ENCODE measurements at places on chromosomes 1 and 21.

GRCh38 chr1:225772323-225772768, 5.3 kb upstream of the SRP9 start:
- peak; percentile 11 for DNase-seq

DNA sequence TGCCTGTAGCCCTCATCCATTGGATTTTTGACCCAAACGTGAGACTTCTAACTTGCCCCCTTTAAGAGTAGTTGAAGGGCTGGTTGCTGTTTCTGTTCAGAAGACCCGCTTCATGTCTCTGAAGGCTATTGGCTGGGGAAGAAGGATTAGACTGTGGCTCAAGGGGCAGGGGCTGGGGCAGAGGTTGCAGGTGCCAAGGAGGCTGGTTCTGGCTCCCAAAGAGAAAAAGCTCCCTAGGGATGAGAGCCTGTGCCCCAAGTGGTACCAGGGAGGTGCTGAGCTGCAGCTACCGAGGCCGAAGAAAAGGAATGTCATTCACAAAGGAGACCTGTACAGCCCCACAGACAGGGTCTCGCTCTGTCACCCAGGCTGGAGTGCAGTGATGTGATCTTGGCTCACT, 5.8 kb downstream of the WNT3A start:
- no peak for DNase-seq

- no peak for DNase-seq
Measured at GRCh38 chr1:182888736-182889531, 49.8 kb downstream of the DHX9 start.

- DNase-seq = peak; percentile 71
Measured at GRCh38 chr1:109425391-109426280, 612 bp downstream of the PSMA5 start.

GRCh38 chr21:45405271-45405818, 380 bp downstream of the COL18A1 start:
- no peak for DNase-seq

DNA sequence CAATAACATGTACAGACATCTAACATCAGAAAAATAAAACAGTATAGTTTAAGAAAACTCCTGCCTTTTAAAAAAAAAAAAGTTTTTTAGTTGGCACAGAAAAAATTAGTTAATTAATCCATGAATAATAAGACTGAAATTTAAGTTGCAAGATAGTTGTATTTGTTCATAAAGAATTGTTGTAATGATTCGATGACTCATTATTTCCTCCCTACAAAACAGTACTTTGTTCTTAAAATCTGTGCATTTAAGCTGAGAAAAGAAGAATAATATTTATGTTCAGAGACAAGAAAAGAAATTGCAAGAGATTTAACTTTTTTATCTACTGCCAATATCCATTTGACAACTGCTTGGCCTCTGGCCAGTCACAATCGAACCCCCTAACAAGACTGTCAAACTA, 894.7 kb downstream of the ADGRL2 start:
- no peak for DNase-seq

- DNase-seq = no peak
Measured at GRCh38 chr1:25135909-25136308, 96.4 kb downstream of the SYF2 start.

- no peak for DNase-seq
Measured at GRCh38 chr1:58950897-58951296, 167.1 kb upstream of the JUN start.

DNA sequence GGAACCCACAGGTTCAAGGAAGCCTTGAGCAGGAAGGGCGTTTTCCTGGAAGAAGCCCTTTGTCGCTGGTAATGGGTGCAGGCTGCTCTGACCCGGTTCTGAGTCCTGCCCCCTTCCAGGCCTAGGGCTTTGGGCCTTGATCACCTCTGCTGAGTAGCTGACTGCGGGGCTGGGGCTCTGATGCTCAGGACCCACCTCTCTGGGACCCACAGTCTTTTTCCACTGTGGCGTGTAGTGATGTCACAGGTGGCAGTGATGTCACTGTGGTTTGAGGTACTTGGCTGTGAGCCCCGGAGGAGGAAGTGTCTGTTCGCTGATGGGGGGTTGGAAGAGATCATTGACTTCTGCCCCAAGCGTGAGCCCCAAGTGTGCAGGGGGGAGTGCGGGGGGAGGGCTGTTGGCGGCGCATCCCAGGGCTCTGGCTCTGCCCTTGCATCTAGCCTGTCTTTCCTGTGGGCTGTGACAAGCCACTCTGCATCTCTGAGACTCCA, 6.9 kb downstream of the TNFRSF1B start:
- DNase-seq = peak; percentile 87

- DNase-seq = no peak
Measured at GRCh38 chr1:86436041-86436440, 12.1 kb downstream of the CLCA2 start.

- no peak for DNase-seq
Measured at GRCh38 chr1:232538224-232538942, 91.5 kb downstream of the SIPA1L2 start.
